GM23338 (cell line): ENCODE measurements at places on chromosomes 1 and 21.

DNA sequence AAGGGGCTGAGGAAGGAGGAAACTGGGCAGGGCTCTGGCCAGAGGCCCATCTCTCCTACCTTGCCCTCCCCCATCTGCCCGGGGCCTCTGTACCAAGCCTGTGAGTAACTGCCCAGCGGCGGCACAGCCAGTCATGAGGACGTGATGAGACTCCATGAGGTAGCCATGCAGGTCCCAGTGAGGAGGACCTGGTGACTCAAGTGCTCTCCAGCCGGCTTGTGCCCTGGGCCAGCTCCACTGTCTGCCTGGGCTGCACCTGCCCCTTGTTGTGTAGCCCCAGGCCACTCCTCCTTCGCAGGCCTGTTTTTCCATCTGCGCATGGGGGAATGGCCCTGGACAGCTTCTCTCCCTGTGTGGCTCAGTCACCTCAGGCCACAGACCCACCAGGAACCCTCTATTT, 42.0 kb upstream of the PADI1 start:
- DNase-seq: no peak

GRCh38 chr1:88684482-88685258, 597 bp downstream of the PKN2 start:
- peak; percentile 91 for DNase-seq

DNA sequence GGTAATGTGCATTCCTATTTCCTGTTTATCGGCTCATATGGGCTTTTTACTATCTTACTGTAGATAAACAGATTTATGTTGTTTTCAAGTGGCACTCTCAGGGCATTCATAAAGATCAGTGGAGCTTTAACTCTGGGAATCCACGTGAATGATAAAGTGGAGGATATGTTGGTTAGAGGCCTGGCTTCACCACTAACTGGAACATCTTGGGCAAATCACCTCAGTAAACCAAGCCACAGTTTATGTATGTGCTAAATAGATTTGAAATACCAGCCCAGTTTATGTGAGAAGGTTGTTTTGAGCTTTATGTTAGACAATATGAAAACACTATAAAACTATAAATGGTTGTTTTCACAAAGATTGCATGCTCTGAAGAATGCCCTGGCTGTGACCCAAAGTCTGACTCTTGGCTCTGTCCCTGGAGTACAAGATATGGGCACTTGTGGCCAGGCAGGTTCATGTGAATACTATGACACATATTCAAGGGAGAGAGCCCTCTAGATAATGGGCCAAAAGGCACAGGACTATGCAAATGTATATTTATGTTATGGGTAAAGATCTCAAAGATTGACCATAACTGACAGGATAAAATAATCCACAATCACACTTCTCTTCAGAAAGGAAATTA, 36.7 kb downstream of the FAM163A start:
- no peak for DNase-seq

GRCh38 chr1:199157494-199157893, 518.7 kb downstream of the PTPRC start:
- no peak for DNase-seq

GRCh38 chr1:94199398-94199797, 38.0 kb downstream of the ARHGAP29 start:
- peak; percentile 2 for DNase-seq
